ENCODE measurements at places on chromosomes 6 and 20.

GRCh38 chr20:49560646-49561045 lies 7.3 kb downstream of the PTGIS start:
- no peak for DNase-seq

GRCh38 chr6:100433726-100434435 lies 30.8 kb downstream of the SIM1 start:
- DNase-seq, result no peak

DNA sequence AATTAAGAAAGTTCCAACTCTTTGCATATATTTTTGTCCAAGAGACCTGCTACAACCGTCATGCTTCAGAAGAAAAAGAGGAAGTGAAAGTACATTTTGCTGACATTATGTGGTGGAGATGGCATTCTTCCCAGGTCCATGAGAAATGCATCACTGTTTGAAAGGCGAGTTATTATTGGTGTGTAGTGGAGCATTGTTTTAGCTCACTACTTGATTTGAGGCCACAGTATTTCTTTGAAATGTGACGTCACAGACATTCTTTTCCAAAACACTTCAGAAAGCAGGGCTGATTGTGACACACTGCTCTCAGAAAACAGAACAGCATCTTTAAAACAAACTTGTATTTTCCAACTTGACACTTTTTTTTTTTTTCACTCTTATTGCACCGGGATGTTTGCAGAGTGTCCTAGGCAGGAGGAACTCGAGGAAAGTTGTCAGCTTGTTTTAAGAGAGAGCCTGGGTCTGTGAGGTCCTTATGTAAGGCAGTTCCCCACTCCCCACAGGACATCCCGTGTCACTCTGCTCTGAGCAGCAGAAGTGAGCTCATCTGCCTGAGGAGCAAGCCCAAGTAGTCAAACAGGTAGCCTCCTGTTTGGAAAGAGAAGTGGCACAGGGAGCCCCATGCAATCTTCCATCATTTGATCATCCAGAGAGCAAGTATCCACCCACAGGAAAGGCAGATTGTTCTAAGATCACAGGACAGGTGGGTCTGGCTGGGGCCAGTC lies 1.1 kb downstream of the SPTLC3 start:
- DNase-seq, result peak; percentile 49

DNA sequence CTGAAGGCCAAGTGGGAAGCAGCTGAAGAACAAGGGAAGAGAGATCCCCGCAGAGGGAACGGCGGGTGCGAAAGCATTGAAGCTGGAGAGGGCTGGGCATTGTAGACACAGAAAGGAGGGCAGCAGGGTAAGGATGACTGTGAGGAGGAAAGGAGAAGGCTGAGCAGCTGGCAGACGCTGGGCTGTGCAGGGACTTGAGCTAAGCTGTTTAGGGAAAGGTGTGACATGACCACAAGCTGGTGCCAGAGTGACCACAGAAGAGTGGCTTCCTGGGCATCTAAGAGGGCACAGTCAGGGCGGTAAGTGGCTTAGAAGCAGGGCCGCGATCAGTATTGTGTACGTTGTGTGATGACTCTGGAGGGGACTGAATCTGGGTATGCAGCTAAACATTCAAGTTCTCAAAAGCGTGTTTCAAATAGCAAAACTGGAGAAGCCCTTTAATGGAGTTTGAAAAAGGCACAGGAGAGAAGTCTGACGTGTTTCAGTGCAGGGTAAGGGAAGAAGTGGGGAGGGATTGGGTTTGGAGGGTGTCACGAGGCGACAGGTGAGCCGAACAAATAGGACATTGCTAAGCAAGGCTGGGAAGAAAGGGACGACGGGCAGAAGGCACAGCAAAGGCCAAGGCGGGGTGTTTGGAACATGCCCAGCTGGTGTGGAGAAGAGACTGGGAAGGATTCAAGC lies 46.1 kb upstream of the ARFGEF2 start:
- DNase-seq, result peak; percentile 67
